Stimulated activated CD4-positive, alpha-beta T cell treated with anti-CD3 and anti-CD28 coated beads, TNF-alpha, amount 100 ng/mL, for 24 hours (primary cell): ENCODE measurements at places on chromosomes 4 and X.

- DNase-seq: no peak
Observed at GRCh38 chr4:158722291-158722916, 792 bp downstream of the PPID start.

- DNase-seq: no peak
Observed at GRCh38 chrX:150508451-150509367, 59.7 kb upstream of the MTM1 start.

DNA sequence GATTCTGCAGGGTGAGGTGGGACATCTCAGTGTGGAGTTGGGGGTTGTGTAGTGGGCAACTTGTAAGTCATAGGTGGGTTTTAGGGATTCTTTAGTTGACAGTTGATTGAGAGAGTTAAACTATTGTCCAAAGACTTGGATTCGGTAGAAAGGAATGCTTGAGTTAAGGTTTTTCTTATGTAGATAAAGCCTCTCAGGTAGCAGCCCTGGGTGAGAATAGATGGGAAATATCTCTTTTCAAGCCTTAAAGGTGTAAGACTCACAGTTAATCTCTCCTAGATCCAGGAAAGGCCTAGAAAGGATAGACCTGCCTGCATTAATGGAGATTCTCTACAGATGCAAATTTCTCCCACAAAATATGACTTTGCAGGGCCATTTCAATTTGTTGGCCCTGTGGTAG lies 108.4 kb downstream of the ARSJ start:
- DNase-seq: no peak

DNA sequence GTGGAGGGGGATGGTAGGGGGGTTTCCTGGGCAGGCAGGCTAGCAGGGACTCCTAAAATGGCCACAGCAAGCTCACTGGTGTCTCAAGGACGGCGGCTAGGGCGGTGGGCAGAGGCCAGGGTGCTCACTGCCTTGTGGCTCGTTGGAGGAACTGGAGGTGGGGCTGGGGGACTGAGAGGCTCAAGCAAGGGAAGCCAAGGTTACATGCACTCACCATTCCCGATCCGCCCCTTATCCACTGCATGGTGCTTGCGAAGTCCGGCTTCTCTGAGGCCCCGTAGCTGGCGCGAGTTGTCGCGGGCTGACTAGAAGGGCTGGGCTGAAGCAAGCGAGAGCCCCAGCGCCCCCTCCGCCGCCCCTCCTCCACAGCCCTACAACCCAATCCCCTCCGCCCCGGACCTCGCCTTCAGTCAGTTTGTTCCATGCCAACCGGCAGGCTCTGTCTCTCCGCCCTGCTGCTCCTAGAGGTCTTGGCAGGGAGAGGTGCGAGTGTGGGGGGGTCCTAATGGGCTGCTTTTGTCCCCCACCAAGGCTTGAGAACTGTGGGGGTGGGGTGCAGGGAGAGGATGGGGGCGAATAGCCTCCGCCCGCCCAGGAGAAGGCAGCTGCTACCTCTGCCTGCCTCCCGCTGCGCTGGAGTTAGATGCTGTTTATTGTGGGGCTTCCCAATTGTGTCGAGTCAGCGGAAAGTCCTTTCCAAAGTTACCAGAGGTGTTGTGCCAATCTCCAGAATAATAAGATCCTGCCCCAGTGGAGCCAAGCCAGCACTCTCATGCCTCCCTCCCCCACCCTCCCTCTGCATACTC lies at the start of gene ARHGEF9:
Gene ARHGEF9 (minus strand): TSS at position 313 of the 806 bp plus-strand sequence. CDS start 69 bp downstream, at position 244.
- DNase-seq: peak; percentile 1

DNA sequence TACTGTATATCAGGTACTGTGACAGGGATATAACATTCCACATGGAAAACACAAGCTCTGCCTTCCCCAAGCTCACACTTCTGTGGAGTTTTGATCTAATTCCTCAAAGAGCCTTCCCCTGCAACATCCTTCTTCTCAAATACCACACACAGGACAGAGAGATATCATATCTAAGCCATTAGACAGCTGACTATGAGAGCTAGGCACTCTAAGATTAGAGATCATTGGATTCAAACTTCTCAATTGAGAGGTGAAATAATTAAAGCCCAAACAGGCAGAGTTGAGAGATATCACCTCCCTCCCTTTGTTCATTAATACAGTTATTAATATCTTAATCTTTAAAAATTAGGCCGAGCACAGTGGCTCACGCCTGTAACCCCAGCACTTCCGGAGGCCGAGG lies 25.0 kb downstream of the TEC start:
- DNase-seq: no peak

- DNase-seq: no peak
Observed at GRCh38 chr4:137614491-137614890, 82.2 kb upstream of the PCDH18 start.

DNA sequence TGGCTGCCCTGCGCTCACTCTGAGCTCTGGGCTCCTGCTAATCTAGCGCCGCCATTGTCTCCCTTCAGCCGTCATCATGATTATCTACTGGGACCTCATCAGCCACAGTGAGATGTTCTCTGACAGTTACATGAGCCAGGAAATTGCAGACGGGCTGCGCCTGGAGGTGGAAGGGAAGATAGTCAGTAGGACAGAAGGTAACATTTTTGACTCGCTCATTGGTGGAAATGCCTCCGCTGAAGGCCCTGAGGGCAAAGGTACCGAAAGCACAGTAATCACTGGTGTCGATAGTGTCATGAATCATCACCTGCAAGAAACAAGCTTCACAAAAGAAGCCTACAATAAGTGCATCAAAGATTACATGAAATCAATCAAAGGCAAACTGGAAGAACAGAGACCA lies 21.8 kb upstream of the PIN4 start:
- DNase-seq: no peak

- DNase-seq: no peak
Observed at GRCh38 chr4:168092176-168092712, at the start of gene ANXA10. ANXA10 (plus strand) TSS chr4:168092537; CDS start chr4:168092701, 164 bp downstream.

- no peak for DNase-seq
Observed at GRCh38 chr4:108443585-108443984, 176.8 kb upstream of the RPL34 start.

- no peak for DNase-seq
Observed at GRCh38 chrX:132017431-132018185, 5.5 kb upstream of the STK26 start.

DNA sequence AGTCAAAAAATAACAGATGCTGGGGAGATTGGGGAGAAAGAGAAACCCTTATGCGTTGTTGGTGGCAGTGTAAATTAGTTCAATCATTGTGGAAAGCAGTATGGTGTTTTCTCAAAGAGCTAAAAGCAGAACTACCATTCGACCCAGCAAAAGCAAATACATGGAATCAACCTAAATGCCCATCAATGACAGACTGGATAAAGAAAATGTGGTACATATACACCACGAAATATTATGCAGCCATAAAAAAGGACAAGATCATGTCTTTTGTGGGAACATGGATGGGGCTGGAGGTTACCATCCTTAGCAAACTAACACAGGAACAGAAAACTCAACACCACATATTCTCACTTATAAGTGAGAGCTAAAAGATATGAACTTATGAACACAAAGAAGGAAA lies 188.9 kb downstream of the CAMK2D start:
- no peak for DNase-seq

- DNase-seq: no peak
Observed at GRCh38 chrX:11663875-11664210, 1.9 kb downstream of the ARHGAP6 start.

GRCh38 chr4:43223820-43224219 lies 331.3 kb downstream of the GRXCR1 start:
- no peak for DNase-seq

DNA sequence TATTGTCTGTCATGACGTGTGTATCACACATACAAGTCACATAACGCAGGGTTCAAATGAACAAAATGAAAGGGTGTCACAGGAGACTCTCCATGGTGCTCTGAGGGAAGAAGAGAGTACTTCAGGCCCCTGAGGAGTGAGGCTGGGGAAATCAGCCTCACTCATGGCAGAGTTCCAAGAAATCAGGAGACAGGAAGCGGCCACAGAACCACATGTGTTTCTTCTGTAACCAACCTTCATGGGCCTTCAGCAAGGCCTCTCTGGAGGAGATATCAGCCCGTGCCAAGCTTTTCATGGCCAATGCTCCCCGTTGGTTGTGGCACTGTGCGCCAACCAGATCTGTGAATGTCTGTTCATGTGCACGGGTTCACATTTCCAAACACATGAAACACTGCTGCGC lies 76.0 kb downstream of the NAT8L start:
- DNase-seq: no peak

DNA sequence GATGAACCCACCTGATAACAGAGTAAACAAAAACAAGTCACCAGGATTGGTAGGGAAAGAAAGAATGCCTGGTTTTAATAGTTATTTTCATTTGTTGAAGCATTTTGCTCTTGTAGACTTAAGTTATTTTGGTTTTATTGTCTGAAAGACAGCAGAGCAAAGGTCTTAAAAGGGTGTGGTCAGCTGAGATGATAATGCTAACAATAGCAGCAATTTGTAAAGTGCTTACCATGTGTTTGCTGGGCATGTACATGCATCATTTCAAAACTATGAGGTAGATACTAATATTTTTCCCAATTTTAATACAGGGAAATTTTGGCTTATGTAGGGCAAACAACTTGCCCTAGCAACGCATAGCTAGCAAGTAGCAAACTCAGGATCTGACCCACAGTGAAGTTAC lies 46.8 kb upstream of the SLC10A4 start:
- DNase-seq: no peak

DNA sequence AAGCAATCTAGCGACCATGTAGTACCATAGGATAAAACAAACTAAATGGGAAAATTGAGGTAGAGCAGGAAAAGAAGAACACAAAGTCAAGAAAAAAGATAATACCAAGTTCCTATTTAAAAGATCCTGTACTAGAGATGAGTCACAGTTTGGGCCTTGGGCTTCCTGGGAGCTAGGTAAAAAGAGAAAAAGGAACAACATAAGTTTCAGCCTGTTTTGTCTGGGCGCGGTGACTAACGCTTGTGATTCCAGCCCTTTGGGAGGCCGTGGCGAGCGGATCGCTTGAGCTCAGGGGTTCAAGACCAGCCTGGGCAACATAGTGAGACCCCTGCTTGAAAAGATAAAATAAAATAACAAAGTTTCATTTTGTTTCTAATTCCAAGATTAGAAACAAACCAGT lies 14.0 kb upstream of the TMEM156 start:
- DNase-seq: no peak

GRCh38 chr4:179766938-179767337 lies 2324.7 kb upstream of the AGA start:
- DNase-seq: no peak

- no peak for DNase-seq
Observed at GRCh38 chrX:32867781-32868523, 343.4 kb downstream of the DMD start.

- no peak for DNase-seq
Observed at GRCh38 chr4:40193016-40193571, 3.7 kb upstream of the RHOH start.

DNA sequence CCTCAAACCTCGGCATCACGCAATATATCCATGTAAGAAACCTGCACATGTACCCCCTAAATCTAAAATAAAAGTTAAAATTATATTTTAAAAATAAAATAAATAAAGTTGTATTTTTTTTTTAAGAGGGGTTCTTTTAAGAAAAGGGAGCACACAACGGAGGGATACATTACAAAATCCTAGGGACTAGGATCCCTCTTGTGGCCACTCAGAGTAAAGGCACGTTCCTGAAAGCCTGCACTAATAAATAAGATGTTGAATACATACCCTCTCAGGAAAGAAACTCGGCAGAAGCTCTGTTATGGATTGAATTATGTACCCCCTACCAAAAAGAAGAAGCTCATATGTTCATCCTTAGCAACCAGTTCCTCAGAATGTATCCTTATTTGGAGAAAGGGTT lies 50.9 kb upstream of the PRDX4 start:
- DNase-seq: no peak

GRCh38 chr4:20193141-20193936 lies 58.4 kb upstream of the SLIT2 start:
- no peak for DNase-seq
